Right ventricle myocardium superior (tissue), 1 donor: ENCODE measurements at places on chromosomes 5 and 9. TPM values are rescaled to one million over a fixed set of nuclear protein-coding genes. Genes with fewer than 3 reads are reported as not detected.

PCDHAC2 gene
- 0.48 TPM for total RNA-seq

SLC27A6 gene
- total RNA-seq = 82.3 TPM

PCDHGC4 gene
- 3.0 TPM for total RNA-seq

DNA sequence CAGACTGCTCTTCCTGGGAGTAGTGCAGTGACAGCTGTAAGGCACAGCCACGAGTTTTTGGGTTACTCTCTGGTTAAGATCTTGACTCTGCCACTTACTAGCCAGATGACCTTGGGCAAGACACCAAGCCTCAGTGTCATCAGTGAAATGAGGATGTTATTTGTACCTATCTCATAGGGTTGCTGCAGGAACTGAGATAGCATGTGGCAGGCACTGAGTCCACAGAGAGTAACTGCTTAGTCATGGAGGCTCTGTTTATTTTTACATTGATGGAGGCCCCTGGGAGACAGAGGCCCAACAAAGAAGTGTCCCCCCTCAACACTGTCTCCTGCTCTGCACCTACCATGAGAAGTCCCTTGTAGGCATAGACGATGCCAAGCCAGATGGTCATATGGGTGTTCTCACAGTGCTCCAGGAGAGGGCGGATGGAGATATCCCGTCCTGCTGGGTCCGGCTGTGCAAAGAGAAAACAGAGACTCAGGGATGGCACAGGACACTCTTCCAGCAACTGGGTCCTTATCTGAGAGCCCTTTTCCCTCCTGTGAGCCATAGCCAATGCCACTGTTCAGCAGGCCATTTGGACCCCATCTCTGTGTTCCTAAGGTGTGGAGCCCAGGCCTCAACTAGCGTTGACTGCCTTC lies 55.4 kb upstream of the TBC1D2 start:
- no peak for DNase-seq

DNA sequence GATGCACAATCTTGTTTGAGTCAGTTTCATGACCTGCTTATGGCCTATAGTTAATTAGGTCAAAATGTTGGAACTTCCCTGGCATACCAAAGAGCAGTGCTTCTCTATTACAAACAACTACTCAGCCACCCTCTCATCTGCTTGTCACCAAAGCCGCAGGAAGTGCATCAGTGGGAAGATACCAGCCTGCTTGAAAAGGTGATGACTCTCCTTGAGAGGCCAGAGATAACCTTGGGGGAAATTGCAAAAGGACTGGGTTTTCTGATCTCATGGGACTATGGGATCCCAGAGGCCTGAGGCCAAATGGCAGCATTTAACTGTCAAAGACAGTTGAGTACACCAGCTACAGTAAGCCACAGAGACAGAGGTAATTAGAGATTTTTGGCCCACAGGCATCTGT lies 69.9 kb downstream of the C9orf57 start:
- no peak for DNase-seq

GRCh38 chr5:172117977-172118701 lies 69.9 kb downstream of the STK10 start:
- DNase-seq = no peak
